T-helper 22 cell (primary cell): ENCODE measurements at places on chromosomes 7 and 10.

DNA sequence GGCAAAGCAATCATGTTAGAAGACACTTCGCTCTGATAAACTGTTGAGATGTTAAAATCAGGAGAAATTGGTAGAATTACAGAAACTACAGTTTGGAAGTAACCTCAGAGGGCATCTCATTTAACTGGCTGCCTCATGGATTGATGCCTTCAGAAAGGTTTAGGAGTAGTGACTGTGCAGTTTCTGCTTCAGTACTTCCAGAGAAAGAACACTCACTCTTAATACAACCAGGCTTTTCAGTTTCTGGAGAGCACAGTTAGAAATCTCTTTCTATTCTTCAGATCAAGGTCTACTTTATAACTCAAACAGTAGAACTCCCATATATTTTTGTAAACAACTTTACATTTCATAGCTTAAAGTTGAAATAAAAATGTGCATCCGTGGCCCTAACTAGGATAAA, 1358.9 kb upstream of the LRRTM3 start:
- DNase-seq, result no peak

DNA sequence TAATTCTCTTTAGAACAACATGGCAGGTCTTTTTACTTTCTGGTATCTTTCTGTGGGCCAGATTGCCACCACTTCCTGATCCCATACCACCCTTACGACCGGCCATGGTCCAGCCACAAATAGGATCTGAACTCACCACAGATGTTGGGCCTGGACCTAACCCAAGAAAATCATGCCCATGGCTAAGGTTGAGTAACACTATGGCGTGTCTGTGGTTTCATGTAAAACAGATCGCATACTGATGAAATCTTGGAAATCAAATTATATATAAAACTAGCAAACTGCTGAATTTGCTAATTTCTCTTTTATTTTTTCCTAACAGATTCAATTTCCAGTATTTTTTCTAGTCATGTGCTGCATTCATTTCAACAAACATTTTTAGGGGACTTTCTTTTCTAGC, 77.2 kb downstream of the CH25H start:
- DNase-seq, result no peak

DNA sequence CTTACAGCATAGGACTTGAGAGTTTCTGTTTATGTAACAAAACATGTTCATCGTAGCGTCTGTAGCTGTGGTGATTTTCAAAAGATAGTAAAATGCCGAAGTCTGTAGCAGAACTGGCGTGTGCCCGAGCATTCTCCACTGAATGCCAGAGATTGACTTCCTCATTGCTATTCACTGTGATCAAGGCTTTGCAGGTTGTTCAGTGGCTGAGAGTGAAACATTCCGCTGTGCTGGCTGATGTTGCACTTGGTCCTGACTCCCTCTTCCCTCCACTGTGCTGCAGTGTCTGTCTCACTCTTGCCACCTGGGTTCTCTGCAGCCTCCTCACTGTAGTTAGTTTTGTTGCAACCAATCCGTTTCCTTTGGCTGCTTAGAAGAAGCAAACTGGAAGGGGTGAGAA, 37.6 kb downstream of the FHIP2A start:
- DNase-seq, result no peak

- DNase-seq, result no peak
Observed at GRCh38 chr10:95451568-95452524, 109.3 kb downstream of the SORBS1 start.

DNA sequence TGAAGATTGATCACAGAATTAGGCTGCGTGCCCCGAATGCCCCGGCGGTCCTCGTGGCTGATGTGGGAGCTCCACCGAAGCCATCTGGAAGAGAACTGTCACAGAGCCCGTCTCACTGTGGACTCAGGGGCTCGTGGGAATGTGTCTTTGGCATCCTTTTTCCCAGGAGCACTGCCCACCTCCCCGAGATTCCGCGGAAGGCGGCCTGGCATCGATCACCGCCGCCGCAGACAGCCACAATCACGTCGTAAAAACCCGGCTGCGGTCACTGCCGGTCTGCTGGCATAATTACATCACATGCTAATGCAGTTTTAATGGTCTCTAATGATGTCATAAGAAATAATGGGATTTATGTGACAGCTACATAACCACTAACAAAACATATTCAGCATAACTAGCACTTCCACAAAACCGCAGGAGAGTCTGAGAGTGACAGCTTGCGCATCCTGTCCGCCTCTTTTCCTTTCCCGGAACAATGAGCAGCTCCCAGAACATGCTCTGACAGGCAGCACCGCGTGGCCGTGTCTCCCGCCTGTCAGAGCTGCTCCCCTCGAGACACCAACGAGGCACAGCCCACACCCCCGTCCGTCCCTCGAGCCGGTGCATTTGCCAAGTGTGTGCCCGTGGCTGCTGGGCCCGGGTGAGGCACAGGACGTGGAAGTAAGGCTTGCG, 490.0 kb downstream of the PTPRN2 start:
- DNase-seq, result no peak

DNA sequence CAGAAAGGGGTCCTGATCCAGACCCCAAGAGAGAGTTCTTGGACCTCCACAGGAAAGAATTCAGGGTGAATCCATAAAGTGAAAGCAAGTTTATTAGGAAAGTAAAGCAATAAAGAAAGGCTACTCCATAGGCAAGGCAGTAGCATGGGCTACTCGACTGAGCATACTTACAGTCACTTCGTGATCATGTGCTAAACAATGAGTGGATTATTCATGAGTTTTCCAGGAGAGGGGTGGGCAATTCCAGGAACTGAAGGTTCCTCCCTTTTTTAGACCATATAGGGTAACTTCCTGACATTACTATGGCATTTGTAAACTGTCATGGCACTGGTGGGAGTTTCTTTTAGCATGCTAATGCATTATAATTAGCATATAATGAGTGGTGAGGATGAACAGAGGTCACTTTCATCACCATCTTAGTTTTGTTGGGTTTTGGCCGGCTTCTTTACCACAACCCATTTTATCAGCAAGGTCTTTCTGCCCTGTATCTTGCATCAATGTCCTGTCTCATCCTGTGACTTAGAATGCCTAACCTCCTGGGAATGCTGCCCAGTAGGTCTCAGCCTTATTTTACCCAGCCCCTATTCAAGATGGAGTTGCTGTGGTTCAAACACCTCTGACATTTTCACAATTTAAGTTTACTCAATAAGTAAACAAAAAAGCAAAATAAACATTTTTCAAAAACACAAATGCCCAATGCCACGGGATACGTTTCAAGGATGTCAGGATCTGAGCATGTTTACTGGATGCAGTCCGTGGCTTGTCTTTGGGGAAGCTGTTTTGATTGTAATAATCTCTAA, 37.0 kb downstream of the ALOX5 start:
- DNase-seq, result no peak

GRCh38 chr7:18808026-18808425, 309.4 kb downstream of the TWIST1 start:
- DNase-seq, result no peak

- DNase-seq, result no peak
Observed at GRCh38 chr10:27041196-27041595, 59.1 kb downstream of the ANKRD26 start.

GRCh38 chr10:97633921-97634320, 621 bp upstream of the MORN4 start:
- DNase-seq, result no peak

DNA sequence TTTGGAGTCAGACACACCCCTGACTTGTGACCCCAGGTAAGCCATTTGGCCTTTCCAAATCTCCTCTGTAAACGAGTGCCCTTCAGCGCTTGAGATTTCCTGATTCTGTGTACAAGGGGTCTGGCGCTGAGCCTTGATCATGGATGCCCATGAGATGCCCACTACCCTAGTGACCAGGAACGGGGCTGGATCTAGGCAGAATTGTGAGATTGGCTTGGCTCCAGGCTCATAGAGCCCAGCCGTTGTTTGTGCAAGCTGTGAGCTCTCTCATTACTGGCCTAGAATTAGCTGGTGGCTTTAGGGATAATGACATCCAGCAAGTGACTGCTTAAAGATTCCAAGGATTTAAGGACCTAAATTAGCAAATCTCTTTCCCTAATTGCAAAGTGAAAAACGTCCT, 84.9 kb downstream of the CAMK1D start:
- no peak for DNase-seq

GRCh38 chr7:26655781-26656180, 208.6 kb downstream of the SKAP2 start:
- DNase-seq, result no peak

- no peak for DNase-seq
Observed at GRCh38 chr10:33025039-33025438, 67.0 kb upstream of the ITGB1 start.

GRCh38 chr7:7639847-7640220, 718 bp upstream of the UMAD1 start:
- DNase-seq, result peak; percentile 25

DNA sequence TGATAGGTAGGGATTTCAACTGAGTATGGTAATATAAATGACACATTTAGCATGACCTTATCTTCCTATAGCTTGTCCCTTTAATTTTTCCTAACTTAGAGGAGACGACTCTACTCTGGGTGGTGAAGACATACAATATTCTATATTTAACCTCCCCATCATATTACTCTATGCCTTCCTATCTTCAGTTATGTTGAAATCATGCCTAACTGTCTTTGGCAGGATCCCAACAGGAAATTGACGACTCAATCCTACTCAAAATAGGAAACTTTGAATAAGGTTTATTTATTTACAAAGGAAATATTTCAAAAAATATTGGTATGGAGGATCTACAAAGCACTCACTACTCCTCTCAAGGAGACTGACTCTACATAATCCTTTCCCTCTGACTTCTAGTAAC, 24.1 kb upstream of the SEMA3A start:
- no peak for DNase-seq

GRCh38 chr10:3109633-3110032, 42.3 kb downstream of the PFKP start:
- no peak for DNase-seq

DNA sequence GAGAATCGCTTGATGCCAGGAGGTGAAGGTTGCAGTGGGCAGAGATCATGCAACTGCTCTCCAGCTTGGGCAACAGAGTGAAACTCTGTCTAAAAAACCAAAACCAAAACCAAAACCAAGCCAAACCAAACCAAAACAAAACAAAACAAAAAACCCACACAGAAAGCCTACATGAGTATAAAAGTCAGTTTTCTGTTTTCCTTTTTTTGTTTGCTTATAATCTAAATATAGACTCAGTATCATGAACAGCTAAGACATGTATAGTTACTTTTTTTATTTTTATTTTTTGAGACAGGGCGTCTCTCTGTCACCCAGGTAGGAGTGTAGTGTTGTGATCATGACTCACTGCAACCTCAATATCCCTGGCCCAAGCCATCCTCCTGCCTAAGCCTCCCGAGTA, 16.8 kb upstream of the MTPN start:
- DNase-seq, result no peak

- DNase-seq, result no peak
Observed at GRCh38 chr10:97571622-97572021, 957 bp upstream of the ANKRD2 start.

DNA sequence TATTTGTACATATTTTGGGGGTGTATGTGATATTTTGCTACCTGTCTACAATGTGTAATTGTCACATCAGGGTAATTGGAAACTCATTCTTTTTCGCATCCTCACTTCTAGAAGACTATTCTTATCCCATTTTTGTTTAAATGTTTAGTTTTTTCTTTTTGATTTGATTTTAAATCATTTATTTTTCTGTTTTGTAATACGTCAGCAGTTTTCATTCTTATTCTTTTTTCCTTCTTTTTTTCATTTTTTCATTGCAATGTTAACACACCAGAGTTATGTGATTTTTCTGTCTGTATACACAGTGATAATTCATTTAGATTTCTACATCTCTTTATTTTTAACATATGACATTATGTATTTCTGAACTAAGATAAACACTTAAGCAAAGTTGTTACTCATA, 85.5 kb downstream of the SLC13A1 start:
- DNase-seq, result no peak

- no peak for DNase-seq
Observed at GRCh38 chr10:546451-546850, 143.0 kb downstream of the DIP2C start.

DNA sequence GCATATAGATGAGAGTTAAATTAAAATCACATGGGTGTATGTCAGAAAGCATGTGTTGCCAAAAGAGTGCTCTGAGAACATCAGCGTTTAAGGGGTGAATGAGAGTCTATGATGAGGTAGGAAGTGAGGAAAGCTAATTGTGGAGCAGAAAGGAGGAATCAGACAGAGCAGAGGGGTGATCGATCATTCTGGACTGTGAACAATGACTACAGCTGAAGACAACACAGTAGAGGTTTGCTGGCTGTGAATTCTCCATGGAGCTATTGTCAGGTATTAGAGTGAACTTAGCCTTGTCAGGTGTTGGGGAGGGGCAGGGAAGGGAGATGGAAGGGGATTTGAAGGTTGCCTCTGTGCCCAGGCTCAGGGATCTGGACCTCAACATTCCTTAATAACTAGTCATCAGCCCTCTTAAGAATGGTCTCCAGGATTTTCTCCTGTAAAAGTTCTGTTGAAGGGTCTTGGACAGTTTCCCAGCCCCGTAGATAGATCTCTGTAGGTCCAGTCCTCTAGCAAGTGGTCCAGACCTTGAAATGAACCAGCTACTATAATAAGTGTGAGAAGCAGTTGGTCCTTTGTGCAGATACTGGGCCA, 57.1 kb downstream of the KIF5B start:
- DNase-seq, result no peak

- peak; percentile 4 for DNase-seq
Observed at GRCh38 chr10:31083765-31084184, 52.1 kb upstream of the ZNF438 start.

GRCh38 chr7:27641581-27642230, 21.0 kb downstream of the HIBADH start:
- DNase-seq, result no peak

GRCh38 chr7:126659124-126659523, 593.6 kb downstream of the GRM8 start:
- no peak for DNase-seq

DNA sequence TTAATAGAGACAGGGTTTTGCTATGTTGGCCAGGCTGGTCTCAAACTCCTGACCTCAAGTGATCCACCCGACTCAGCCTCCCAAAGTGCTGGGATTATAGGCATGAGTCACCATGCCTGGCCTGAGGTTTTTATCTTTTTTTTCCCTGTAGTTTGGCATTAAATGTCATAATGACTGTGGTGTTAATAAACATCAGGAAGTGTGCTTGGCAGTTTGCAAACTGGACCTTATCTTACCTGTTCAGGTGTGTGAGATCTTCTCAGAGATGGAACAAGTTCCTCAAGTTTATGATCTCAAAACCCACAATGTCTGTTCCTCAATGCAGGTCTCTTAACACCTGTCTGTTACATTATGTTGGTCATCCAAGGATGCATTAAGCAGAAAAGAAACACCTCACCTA, 80.0 kb downstream of the ARID5B start:
- no peak for DNase-seq
